Stimulated activated CD4-positive, alpha-beta T cell treated with anti-CD3 and anti-CD28 coated beads, Interleukin-2, amount 100 ng/mL, for 24 hours (primary cell): ENCODE measurements at places on chromosomes 16 and 17.

DNA sequence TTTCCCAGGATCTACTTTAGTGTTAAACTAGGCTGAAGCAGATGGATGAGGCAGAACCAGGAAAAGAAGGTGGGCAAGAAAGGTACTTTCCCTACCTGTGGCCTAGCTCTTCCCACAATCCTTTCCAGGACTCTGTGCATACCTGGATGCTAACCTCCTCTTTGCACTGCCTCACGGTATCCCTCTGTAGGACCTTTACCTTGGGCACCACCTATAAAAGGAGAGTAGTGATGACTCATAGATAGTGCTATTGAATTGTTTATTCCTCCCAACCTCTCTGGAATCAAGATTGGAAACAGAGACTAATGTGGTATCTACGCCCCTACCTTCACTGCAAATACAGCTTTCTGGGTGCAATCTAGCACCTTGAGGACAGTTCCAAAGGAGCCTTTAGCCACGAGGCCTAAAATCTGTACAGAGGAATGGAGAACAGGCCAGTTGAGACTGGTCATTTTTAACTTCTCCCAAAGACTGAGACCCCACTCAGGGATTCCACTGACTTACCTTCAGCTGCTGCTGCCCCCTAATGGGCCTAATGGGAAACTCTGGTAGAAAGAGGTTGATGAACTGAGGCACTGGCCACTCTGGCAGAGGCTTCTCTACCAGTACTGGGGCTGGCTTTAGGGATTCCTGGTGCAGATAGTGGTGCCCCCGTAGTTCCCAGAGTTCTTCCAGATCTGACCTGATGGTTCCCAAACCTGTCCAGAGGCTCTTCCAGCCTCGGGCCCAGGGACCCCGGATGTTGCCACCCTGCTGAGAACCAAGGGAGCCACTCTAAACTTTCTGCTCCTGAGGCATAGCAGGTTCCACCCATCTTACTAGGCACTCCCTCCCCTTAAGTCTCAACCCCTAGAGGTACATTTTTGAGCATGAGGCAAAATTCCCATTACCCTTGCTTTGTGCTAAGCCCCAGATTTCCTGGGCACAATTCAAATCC, 781 bp downstream of the RSKR start:
- DNase-seq = peak; percentile 15

DNA sequence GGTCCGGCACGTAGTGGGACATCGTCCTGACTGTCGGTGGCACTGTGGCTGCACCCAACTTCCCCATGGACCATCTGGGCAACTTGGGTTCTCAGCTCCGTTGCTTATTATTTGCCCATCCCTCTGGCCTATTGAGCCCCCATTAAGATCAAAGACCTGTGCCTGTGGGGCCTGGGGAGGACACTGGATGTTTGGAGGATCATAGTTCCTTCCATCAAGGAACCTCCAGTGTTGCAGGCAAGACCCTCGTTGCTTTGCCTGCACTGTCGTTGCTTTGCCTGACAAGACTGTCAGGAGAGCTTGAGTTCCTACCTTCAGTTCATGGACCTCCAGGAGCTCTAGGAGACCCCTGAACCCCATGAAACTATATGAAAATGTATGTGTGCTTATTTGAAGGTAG, 127.2 kb downstream of the CCDC144A start:
- DNase-seq = no peak

- DNase-seq = no peak
These were observed 112.0 kb downstream of the LITAF start for GRCh38 chr16:11474617-11475291.

GRCh38 chr16:48956620-48957019, 325.0 kb downstream of the CBLN1 start:
- DNase-seq = no peak

DNA sequence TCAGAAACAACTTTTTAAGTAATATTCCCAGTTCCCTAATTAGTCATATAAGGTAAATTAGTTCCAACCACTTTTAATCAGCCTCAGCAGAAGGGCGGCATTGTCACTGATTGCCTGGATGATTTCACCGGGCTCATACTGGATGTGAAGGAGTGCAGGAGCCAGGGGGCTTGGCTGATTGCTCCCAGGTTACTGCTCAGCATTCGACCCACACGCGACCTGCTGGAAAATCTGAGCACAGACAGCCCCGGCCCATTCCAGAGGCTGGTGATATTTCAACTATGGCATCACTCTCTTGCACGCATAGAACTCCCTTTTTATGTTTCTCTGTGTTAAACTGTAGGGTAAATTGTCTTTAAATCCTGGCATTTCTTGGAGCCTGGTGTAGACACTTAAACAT, 34.2 kb downstream of the CPPED1 start:
- no peak for DNase-seq
